Fibroblast of upper back skin (primary cell): ENCODE measurements at places on chromosomes 1 and 21.

- no peak for DNase-seq
These were observed 226.7 kb downstream of the NPHP4 start for GRCh38 chr1:5765483-5765882.

DNA sequence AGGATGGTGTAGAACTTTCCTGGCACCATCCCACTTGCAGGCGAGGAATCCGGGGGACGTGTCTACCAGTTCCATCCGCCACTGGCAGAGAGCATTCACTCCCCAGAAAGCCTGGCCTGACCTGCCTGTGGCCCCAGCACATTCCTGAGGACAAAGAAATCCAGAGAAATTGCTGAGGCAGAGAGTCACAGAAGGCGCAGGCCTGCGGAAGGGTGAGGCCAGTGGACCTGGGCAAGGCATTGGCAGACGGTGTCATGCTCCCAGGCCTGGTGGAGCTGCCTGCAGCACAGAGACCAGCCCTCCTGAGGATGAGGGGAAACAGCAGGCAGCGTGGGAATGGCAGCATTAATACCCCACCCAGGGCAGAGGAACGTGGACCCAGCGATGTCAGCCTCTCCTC is 81.2 kb upstream of the F3 start:
- peak; percentile 72 for DNase-seq

- peak; percentile 80 for DNase-seq
These were observed 7.4 kb upstream of the PPP1R15B start for GRCh38 chr1:204419064-204419403.

DNA sequence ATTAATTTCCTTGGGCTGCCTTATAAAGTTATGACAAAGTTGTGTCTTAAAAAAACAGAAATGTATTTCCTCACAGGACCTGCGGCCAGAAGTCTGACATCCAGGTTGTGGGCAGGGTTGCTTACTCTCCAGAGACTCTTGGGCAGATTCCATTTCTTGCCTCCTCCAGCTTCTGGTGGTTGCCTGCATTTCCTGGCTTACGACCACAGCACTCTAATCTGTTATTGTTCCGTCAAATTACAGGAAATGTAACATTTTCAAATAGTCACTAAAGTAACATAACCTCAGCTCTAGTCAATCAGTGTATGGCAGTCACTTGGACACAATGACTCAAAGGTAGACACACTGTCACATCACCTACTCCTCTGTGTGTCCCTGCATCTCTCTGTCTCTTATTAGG is 226.8 kb downstream of the DNAH14 start:
- peak; percentile 9 for DNase-seq

GRCh38 chr1:16017461-16018303 is at the start of gene HSPB7:
Gene HSPB7, minus strand, starts transcription at chr1:16018043. Its CDS starts 80 bp downstream, at chr1:16017963.
- peak; percentile 84 for DNase-seq

- peak; percentile 48 for DNase-seq
These were observed 77.1 kb upstream of the KCTD3 start for GRCh38 chr1:215489771-215490565.

GRCh38 chr1:38178216-38178615 is 131.6 kb upstream of the POU3F1 start:
- no peak for DNase-seq

DNA sequence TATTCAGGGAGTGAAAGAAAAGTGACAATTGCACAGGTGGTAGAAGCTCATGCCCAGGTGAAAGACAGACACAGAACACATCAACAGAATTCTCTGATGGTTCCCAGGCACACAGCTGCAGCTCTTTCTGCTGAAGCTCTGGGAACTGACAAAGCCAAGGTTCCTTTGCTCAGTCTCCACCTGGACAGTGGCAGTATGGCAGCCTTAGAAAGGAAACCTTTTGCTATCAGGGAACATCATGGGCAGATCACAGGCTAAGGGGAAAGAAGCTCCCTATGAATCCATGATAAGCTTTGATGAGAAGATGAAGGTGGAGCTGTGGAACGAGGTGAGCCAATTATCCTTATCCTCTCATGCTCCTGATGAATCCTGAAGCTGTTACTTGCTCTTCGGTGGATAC is 1.2 kb downstream of the SPRR2B start:
- no peak for DNase-seq

DNA sequence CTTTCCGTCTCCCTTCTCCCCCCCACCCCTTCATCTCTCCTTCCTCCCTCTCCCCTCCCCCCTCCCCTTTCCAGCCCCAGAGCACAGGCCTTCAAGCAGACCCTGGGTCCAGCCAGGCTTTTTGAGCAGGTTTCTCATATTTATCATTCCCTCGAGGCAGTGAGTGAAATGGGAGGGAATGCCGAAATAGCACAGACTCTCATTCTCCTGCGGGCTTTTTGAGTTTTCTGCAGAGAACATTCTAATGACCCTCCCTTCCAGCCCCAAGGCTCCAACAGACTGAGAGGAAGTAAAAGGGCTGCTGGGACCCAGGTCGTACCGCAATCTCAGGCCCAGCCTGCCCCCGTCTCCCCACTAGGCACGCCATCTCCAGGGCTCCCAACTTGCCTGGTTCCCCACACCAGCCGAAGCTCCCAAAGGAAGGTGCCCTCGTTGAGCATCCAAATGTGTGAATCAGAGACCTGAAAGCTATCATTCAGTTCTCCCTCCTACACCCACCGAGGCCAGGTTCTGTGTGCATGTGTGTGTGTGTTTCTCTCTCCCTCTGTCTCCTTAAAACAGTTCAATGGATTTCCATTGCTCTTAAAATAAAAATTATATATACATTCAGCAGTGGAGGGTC is 22.3 kb downstream of the ACTA1 start:
- no peak for DNase-seq

- DNase-seq: no peak
These were observed 4.1 kb downstream of the SUMO3 start for GRCh38 chr21:44813727-44814126.

GRCh38 chr1:20466273-20466672 is 19.7 kb downstream of the CAMK2N1 start:
- no peak for DNase-seq

DNA sequence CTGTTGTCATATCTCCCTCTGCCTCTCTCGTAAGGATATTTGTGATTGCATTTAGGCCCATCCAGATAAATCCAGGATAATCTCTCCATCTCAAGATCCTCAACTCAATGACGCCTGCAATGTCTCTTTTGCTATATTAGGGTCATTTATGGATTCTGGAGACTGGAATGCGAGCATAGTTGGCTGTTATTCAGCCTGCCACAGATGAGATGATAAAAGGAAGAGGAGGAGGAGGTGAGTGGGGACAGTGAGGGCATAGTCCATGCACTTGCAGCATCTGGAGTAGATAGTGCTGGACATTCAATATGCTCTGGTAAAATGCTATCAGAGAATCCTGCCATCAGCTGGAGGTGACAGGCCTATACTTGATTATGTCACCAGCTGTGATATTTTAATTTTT is 131.6 kb upstream of the CACNA1E start:
- no peak for DNase-seq

DNA sequence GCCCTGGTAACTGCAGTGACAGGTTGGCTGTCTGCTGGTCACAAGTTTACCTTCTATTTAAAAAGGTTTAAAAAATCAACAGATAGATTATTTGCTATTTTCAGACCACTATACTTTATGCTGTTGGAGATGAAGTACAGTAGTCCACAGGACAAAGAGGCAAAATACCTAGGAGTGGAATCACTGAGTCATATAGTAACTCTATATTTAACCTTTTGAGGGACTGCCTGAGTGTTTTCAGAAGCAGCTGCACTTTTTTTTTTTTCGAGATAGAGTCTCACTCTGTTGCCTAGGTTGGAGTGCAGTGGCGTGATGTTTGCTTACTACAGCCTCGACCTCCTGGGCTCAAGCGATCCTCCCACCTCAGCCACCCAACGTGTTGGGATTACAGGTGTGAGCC is 11.7 kb downstream of the CNIH4 start:
- no peak for DNase-seq

DNA sequence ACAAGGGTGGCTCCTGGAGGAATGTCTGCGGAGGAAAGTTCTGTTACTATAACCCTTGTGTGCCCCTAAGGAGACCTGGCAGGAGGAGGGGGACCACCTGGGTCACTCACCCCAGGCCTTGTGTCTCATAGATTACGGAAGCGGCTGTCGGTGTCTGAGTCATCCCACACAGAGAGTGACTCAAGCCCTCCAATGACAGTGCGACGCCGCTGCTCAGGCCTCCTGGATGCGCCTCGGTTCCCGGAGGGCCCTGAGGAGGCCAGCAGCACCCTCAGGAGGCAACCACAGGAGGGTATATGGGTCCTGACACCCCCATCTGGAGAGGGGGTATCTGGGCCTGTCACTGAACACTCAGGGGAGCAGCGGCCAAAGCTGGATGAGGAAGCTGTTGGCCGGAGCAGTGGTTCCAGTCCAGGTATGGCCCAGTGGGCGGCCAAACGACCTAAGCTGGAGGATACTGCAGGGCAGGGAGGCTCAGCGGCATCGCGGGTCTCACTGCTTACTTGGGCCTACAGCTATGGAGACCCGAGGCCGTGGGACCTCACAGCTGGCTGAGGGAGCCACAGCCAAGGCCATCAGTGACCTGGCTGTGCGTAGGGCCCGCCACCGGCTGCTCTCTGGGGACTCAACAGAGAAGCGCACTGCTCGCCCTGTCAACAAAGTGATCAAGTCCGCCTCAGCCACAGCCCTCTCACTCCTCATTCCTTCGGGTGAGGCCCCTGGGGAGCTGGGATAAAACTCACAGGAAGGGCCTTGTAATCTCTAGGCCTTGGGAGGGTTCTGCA is 101.4 kb downstream of the PIK3R3 start:
- no peak for DNase-seq

- DNase-seq: peak; percentile 17
These were observed 13.0 kb downstream of the INAVA start for GRCh38 chr1:200907611-200908097.

DNA sequence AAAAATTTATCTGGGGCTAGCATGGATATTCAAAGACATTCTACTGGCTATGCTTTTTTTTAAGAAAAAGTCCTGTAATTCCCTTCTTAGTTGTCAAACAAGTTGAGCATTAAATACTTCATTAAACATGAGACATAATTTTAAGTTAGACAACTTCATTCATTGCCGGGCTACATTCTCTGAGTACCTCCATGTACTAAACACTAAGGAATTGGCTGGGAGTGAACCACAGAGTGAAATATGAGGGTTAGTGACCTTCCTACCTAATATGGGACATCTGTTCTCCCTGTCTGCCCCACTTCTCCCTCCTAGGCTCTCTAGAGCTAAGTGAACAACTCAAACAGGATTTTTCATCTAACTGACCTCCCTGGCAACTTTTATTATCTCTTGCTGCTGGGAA is 370.4 kb downstream of the VAV3 start:
- DNase-seq: peak; percentile 64

GRCh38 chr1:205370780-205371179 is 14.1 kb upstream of the KLHDC8A start:
- DNase-seq: no peak

GRCh38 chr1:8595941-8596340 is 221.5 kb downstream of the RERE start:
- DNase-seq: no peak

DNA sequence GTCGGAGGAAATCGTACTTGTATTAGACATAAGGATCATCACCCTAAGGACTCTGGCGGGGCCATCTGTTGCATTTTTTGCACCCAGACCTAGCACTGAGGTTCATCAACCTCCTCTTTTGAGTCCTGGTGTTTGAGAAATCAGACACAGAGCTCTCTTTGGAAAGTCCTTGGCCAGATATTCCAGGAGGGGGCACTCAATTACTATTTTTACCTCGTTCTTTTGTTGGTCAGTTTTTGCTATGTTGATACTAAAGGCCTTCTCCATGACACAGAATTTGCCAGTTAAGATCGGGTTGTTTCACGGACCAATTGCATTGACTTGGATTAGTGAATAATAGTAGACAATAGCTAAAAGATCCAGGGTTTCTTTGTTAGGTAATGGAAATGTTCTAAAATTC is 711.2 kb downstream of the KCNT2 start:
- no peak for DNase-seq

- DNase-seq: no peak
These were observed 218.5 kb upstream of the ZC3H12A start for GRCh38 chr1:37255868-37256267.

GRCh38 chr1:183571678-183572268 is 18.5 kb downstream of the NCF2 start:
- DNase-seq: no peak

- DNase-seq: no peak
These were observed 14.5 kb downstream of the MKNK1 start for GRCh38 chr1:46589529-46589928.

- peak; percentile 22 for DNase-seq
These were observed 166.9 kb downstream of the COL11A1 start for GRCh38 chr1:102941366-102941947.

- no peak for DNase-seq
These were observed 221.1 kb upstream of the GREM2 start for GRCh38 chr1:240833075-240833474.

DNA sequence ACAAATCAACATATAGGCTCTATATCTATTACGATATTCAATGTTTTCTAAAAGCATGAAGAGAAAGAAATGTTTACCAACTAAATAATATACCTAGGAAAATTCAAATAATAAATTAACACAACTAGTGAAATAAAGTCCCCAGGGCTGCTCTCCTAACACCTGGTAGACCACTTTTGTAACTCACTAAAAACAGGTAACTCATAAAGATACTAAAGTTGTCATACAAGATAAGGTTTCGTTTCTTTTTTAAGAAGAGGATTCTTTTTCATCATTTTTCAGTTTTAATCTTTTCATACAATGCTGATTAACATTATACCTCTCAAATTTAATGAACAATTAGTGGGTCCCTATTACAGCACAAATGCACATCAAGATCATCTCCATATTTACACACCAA is 99.0 kb downstream of the ZZZ3 start:
- DNase-seq: no peak

DNA sequence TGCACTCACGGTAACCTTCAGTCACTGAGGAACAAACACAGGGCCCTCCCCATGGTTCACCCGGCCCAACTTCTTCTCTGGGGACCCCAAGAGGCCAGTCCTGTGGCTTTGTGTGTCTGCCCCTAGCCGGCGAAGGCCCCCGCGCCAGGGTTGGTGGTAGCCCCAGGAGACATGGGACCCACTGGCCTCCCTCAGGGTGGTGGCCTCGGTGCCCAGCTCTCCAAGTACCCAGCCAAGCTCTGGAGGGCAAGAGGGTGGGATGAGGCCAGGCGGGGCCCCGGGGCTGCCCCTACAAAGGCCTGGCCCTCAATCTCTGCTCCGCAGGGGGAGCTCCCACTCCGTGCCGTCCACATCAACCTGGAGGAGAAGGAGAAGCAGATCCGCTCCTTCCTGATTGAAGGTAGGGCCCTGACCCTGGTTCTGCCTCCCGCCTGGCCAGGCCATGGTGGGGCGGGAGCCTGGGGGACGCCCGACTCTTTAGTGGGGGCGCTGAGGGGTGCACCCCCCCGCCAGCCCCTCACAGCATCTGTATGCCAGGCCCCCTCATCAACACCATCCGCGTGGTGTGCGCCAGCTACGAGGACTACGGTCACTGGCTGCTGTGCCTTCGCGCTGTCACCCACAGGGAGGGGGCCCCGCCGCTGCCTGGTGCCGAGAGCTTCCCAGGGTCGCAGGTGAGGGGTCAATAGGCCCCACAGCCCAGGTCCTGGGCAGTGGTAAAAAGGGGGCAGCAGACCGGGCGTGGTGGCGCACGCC is 5.6 kb downstream of the PLEKHN1 start:
- no peak for DNase-seq

- DNase-seq: peak; percentile 6
These were observed 36.3 kb upstream of the PCBP3 start for GRCh38 chr21:45607021-45607908.

- no peak for DNase-seq
These were observed 206.9 kb downstream of the NEGR1 start for GRCh38 chr1:72075425-72075824.
